ACHN (cell line): ENCODE measurements at places on chromosomes 1 and 21.

- DNase-seq, result no peak
Observed at GRCh38 chr1:228122921-228123441, 13.9 kb upstream of the MRPL55 start.

- DNase-seq, result no peak
Observed at GRCh38 chr1:226497276-226497833, 51.2 kb upstream of the STUM start.

DNA sequence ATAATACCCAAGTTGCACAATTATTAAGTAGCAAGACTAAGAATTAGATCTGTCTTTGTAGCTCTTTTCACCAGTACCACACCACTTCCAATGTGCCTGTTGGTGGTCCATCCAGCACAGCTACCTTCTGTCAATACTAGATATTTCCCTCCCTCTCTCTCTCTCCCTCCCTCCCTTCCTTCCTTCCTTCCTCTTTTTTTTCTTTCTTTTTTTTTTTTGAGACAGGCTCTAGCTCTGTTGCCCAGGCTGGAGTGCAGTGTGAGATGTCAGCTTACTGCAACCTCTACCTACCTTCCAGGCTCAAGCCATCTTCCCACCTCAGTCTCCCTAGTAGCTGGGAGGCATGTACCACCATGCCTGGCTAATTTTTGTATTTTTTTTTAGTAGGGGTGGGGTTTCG lies 21.1 kb downstream of the KPNA6 start:
- DNase-seq, result no peak

DNA sequence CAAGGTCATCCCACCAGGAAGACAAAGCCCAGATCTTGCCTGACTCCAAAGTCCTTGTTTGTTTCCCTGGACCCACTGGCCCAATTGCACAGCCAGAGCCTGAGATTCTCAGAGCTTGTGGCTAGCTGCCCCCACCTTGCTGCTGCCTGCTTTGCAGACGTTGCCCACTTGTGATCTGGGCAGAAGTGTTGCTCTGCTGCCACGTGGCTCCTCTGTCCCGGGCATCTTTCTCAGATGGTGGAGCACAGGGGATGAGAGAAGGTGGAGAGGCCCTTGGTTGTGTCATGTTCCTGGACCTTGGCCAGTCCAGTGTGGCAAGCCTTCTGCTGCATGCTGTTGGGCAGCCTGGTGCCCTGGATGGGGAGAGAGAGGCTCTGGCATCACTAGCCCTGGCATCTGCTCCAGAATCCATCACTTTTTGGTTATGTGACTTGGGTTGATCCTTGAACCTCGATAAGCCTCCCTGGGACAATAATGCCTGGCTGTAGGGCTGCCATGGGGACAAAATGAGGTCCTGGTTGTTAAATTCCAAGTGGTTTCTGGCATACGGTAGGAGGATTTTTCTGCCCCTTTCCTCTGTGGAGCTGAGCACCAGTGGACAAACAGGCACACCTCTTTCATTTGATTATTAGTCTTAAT lies 1.5 kb upstream of the NR0B2 start:
- DNase-seq, result no peak

DNA sequence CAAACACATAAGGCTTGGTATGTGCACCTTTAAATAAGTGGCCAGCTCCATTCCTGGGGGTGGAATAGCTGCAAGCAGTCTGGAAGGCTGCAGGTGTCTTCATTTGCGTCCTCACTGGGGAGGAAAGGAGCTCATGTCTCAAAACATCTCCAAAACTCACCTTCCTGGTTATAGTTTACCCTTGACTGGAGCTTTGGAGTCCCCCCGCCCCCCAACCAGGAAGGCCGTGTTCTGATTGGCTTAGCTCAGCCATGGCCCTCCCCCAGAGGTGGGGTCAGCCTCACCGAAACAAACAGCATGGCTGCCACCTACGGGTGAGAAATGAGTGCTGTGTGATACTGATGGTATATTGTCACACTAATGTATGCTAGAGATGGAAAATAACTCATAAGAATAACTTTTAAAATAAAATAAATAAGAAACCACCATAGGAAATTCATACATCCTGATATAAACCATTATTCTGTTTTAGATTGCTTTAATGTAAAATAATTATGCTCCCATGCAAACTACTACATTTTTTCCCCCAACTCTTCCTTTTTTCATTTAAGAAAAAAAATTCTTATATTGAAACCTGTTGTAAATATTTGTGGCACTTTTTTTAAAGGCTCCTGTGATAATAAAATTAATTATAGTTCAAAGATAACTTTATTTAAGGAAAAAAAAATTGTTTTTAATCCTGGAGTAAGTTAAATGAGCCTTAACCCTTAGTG lies 90.8 kb downstream of the ZP4 start:
- peak; percentile 86 for DNase-seq

GRCh38 chr1:56578963-56579875 lies at the start of gene PLPP3:
Gene PLPP3, minus strand, starts transcription at chr1:56579563. Its CDS starts 547 bp downstream, at chr1:56579016.
- DNase-seq, result peak; percentile 69

- DNase-seq, result no peak
Observed at GRCh38 chr1:78519446-78519845, 28.7 kb downstream of the PTGFR start.

GRCh38 chr1:219686171-219686570 lies 73.3 kb upstream of the ZC3H11B start:
- no peak for DNase-seq

GRCh38 chr1:197825541-197825940 lies 50.3 kb upstream of the DENND1B start:
- DNase-seq, result no peak

DNA sequence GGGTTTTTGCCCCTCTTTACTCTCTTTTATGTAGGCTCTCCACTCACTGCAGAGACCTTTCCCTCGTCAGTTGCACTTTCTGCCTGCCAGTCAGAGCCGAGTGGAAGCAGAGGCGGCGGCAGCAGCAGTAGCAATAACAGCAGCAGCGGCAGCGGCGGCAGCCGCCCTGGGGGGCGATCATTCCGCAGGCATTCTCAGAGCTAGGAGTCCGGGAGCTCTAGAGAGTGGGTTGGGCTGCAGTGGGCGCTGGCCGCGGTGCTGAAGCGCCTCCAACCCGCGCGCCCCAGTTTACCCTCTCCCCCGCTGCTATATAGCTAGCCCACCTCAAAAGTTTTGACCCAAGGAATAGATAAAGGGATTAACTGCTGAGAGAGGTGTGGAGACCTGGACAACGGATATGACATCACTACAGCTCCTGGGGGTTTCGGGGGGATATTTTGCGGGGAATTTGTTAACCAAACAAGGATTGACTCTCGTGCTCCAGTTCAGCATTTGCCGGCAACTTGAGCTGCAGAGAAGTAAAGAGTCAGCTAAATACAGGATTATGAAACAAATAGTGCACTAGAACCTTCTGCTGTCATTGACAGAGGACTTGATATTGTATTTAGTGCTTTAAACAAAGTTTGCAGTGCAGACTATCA lies at the start of gene OLFM3:
Gene OLFM3, minus strand, starts transcription at position 102 of the 641 bp plus-strand sequence.
- DNase-seq, result peak; percentile 19

DNA sequence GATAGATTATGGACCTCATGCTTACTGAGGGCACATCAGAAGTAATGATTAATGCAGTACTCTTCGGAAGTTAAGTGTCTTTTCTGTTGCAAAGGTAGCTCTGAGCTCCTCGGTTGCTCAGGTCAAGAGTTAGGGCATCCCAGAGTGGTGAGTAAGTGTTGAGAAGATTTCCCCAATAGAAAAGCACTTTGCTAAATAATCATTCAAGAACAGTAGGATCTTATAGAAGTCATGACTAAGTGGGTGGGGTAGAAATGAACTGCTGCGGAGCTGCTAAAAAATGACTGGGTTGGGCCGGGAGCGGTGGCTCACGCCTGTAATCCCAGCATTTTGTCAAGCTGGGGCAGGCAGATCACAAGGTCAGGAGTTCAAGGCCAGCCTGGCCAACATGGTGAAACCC lies 648.6 kb upstream of the CAMK1G start:
- no peak for DNase-seq

DNA sequence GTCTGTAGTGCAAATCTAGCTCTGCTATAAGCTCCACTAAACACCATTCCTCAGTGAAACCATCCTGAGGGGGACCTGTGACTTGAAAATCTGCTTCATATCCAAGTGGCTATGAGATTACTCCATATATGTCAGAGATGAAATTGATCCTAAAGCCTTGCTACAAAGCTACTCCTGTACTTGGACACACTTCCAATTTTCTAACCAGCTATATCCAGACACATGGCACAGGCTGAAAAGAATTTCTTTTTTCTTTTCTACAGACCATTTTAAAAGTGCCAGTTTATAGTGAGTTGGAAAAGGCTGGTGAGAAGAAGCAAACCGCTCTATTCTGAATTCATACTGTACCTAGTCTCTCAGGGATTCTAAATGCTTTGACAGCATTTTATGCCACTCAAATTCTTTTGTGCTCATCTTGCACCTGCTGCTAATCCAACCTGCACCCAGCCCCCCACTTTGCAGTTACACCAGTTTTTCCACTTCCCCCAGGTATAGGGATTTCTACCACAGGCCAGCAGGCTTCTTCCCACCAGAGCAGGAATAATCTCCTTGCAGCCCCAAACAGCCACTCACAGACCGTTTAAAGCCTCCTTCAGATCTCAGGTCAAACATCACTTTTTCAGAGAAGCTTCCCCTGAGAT lies 112.5 kb downstream of the RERE start:
- no peak for DNase-seq

GRCh38 chr1:53258216-53258615 lies 19.9 kb upstream of the MAGOH start:
- DNase-seq, result no peak

- no peak for DNase-seq
Observed at GRCh38 chr1:42144711-42145388, 8.4 kb upstream of the GUCA2B start.

DNA sequence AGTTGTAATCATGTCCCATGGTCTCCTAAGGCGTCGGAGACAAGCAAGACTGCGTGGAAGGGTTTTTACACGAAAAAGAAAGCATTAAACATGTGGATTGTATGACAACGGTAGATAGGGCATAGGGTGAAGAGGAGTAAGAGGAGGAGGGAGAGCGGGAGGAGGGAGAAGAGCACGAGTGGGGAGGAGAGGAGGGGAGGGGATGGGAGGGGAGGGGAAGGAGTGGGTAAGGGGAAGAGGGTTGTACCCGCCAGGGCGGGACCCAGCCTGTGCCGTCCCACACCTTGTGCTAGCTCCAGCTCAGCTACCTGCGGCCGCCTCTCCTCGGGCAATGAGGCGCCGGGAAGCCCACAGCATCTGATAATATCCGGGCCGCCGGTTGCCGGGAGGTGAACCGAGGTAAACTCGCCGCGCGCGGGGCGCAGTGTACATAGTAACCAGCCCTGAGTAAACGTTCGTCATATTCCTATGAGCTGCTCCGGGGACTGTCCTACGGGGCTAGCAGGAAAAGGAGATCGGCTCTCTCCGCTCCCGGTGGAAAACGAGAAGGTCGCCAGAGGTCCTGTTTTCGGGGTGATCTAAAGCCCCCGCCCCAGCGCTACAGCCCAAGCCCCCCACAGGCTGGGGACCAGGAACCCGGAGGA lies 449 bp upstream of the RCAN3 start:
- DNase-seq, result peak; percentile 59

- no peak for DNase-seq
Observed at GRCh38 chr1:3403388-3404231, 50.9 kb upstream of the ARHGEF16 start.

DNA sequence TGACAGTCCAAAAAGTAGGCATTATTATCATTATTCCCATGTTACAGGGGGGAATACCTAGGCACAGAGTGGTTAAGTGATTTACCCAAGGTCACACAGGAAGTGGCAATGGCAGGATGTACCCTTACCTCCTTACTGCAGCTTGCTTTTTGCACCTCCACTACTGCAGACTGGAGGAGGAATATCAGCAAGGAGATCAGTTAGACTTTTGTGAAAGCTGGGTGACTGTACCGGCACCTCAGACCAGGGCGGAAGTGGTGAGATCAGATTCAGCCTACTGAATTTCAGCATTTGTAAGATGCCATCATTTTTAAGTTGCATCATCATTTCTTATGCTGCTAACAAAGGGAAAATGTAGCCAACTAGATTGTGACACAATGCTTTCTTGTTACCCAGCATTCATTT lies 4.5 kb downstream of the ADARB1 start:
- no peak for DNase-seq

DNA sequence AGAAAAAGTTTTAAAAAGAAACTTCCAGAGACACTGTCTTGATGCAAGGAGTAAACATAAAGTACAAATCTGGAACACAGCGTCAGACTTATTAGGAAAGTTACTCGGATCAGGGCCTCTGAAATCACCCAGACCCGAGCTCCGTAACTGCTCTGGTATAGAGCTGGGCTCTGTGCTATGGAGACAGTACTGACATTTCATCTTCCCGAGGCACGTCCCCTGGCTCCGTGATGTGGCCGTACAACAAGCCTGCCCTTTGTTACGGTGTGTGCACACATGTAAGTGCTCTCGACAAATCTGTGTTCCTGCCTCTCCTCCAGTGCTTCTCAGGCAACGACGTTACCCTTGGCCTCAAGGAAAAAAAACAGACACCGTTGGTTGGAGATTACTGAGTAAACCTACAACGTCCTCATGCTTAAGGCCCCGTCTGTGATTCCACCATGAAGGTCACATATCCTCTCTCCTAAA lies 107.0 kb upstream of the IRF2BP2 start:
- no peak for DNase-seq

GRCh38 chr1:86231076-86231475 lies 74.5 kb upstream of the COL24A1 start:
- DNase-seq, result no peak

GRCh38 chr21:16061194-16061593 lies 331.4 kb downstream of the USP25 start:
- DNase-seq, result no peak

GRCh38 chr1:243693800-243694199 lies 156.2 kb downstream of the AKT3 start:
- no peak for DNase-seq

GRCh38 chr1:227758366-227758765 lies 23.1 kb downstream of the SNAP47 start:
- DNase-seq, result no peak

- no peak for DNase-seq
Observed at GRCh38 chr1:228246216-228246900, 38.5 kb downstream of the OBSCN start.

- no peak for DNase-seq
Observed at GRCh38 chr1:105442901-105443300, 1613.6 kb upstream of the PRMT6 start.

- DNase-seq, result no peak
Observed at GRCh38 chr1:60235275-60235674, 161.7 kb upstream of the C1orf87 start.

- no peak for DNase-seq
Observed at GRCh38 chr1:24641646-24642151, 1.4 kb upstream of the SRRM1 start.

GRCh38 chr1:247482747-247483146 lies 24.8 kb upstream of the OR2B11 start:
- DNase-seq, result no peak

- DNase-seq, result no peak
Observed at GRCh38 chr1:93631626-93632365, 49.8 kb downstream of the BCAR3 start.

GRCh38 chr1:103056423-103056822 lies 51.9 kb downstream of the COL11A1 start:
- DNase-seq, result no peak

GRCh38 chr21:32549440-32549839 lies 35.9 kb downstream of the TCP10L start:
- no peak for DNase-seq
